ENCODE measurements at places on chromosomes 4 and X. TPM values are rescaled to one million over a fixed set of nuclear protein-coding genes. Genes with fewer than 3 reads are reported as not detected.

- no peak for DNase-seq
Measured at GRCh38 chr4:126958482-126958881, 674.3 kb upstream of the INTU start.

- DNase-seq, result no peak
Measured at GRCh38 chr4:146834263-146835034, 111.2 kb downstream of the TTC29 start.

STAG2 gene
- total RNA-seq, result 98.2 TPM

GRCh38 chrX:40153345-40154249, 55.8 kb upstream of the BCOR start:
- no peak for DNase-seq
